Esophagus muscularis mucosa (tissue), 4 donors: ENCODE measurements at places on chromosomes 5 and 9. TPM values are rescaled to one million over a fixed set of nuclear protein-coding genes. Genes with fewer than 3 reads are reported as not detected.

- no peak overlapping the region for H3K4me3 ChIP-seq
- no peaks in the 10 kb centered on the region for H3K36me3 ChIP-seq
- H3K4me1 ChIP-seq: no peaks in the 10 kb centered on the region
- H3K27ac ChIP-seq: no peak overlapping the region
- DNase-seq: no peak
These were observed 113.5 kb upstream of the TNPO1 start for GRCh38 chr5:72702881-72703434.

DNA sequence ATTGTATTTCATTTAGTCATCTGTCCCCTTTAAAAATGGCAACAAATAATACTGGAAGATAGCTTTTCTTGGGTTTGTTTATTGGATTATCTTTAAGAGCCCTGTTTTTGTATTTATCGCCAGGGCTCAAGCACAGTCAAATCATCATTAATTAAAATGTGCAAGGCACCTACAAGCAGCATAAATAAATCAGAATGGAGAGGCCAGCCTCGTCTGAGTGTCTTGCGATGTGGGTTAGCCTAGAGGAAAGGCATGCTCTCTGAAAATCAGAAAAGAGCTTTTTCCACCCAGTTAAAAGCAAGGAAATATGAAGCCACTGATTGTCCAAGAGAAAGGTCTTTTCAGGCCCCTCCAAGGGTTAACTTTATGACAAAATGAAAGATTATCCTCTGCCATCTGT, 31.8 kb downstream of the ZFAND5 start:
- H3K36me3 ChIP-seq: peaks cover 3% of the 10 kb centered on the region
- H3K27me3 ChIP-seq: no peaks in the 10 kb centered on the region
- H3K4me1 ChIP-seq: no peaks in the 10 kb centered on the region
- no peak overlapping the region for H3K4me3 ChIP-seq

- H3K27ac ChIP-seq: no peak overlapping the region
- peaks cover 43% of the 10 kb centered on the region for H3K36me3 ChIP-seq
- no peak for DNase-seq
- no peaks in the 10 kb centered on the region for H3K4me1 ChIP-seq
- no peaks in the 10 kb centered on the region for H3K27me3 ChIP-seq
These were observed 63.1 kb downstream of the CRB2 start for GRCh38 chr9:123419091-123419490.

- no peak overlapping the region for H3K27ac ChIP-seq
- no peaks in the 10 kb centered on the region for H3K4me1 ChIP-seq
- no peak for DNase-seq
- no peak overlapping the region for H3K4me3 ChIP-seq
- no peaks in the 10 kb centered on the region for H3K27me3 ChIP-seq
These were observed 10.6 kb upstream of the PPP1R26 start for GRCh38 chr9:135468854-135469521.

GRCh38 chr5:150625831-150626746, 14.4 kb upstream of the SYNPO start:
- H3K27me3 ChIP-seq: no peaks in the 10 kb centered on the region
- H3K4me3 ChIP-seq: peak overlapping the region; percentile 93
- H3K27ac ChIP-seq: peak overlapping the region; percentile 85
- no peak for DNase-seq

GRCh38 chr5:167014401-167015056, 1276.9 kb upstream of the WWC1 start:
- H3K27me3 ChIP-seq: no peaks in the 10 kb centered on the region
- H3K4me3 ChIP-seq: no peak overlapping the region
- no peak overlapping the region for H3K27ac ChIP-seq
- H3K4me1 ChIP-seq: no peaks in the 10 kb centered on the region

DNA sequence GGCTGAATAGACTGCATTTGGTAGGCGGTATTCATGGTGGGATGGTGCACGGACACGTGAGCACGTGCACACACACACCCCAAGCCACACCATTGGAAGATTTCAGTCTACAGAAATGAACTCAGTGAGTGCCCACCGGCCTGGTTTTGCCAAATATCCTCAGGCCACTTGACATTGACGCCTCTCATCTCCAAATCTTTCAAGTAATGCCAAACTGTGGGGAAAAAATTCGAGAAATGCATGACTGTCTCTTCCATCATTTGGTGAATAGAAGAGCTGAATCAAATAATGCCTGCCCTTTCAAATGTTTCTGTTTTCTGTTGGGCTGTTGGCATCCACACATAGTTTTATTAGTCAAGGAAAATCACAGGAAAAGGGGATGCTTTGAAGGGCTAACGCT, 182.3 kb upstream of the EFNA5 start:
- H3K27ac ChIP-seq: no peak overlapping the region
- no peak for DNase-seq
- no peaks in the 10 kb centered on the region for H3K36me3 ChIP-seq

GRCh38 chr5:125044491-125045282, 298.2 kb upstream of the ZNF608 start:
- no peak overlapping the region for H3K4me3 ChIP-seq
- H3K36me3 ChIP-seq: no peaks in the 10 kb centered on the region
- no peaks in the 10 kb centered on the region for H3K27me3 ChIP-seq
- DNase-seq: no peak
- peak overlapping the region; percentile 60 for H3K27ac ChIP-seq

CAVIN4 gene
- 1.2 TPM for total RNA-seq

ADGRD2 gene
- not detected for total RNA-seq
